NCI-H1694 (cell line): ENCODE measurements at places on chromosomes 5 and 9.

DNA sequence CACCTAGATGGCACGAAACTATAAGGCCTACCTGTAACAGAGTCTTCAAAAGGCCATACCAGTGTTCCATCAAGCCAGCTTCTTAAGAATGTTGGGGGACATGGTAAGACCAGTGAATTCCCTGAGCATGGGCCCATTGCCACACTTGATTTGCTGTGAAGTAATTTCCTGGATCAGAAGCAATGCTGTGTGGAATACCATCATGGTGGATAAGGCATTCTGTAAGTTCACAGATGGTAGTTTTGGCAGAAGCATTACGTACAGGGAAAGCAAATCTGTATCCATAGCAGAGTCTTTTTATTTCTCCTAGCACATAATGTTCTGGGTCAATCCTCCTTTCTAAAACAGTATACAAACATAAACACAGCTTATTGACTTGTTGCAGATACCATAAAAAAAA lies 89.1 kb upstream of the MAST4 start:
- DNase-seq, result no peak

DNA sequence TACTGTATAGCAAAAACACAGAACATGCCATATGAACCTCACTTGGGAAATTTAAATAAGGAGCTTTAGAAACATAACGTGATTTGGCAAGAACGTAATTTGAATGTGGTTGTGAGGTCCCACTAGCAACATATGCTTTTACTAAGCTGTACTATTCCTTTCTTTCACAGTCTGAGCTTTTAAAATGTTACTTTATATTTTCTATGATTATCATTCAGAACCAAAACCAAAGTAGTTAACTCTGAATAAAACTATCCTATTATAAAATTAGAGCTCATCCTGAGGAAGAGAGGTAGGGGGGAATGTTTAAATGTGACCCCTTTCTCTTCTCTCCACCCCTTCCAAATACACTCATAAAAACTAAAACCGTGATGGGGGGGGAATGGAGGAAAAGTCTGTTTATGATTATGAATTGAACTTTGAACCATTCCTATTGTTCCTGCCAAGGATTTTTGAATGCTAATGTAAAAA lies 435.7 kb downstream of the NFIB start:
- DNase-seq, result no peak

DNA sequence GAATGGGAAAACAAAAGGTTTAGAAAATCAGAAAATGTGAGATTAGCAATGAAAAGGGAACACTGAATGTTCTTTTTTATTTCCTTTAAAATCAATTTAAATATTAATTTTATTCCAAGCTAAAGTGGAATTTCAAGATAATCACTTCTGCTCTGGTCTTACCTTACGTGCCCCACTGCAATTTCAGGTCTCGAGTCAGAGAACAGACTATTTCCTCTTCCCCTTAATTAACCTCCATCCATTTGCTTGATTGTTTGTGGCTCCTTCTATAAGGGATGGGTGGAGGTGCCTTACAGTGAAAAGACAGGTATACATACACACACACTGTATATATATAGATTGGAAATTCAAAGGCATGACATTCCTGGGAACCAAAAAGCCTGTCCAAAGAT lies 137.1 kb downstream of the SUSD1 start:
- DNase-seq, result no peak

DNA sequence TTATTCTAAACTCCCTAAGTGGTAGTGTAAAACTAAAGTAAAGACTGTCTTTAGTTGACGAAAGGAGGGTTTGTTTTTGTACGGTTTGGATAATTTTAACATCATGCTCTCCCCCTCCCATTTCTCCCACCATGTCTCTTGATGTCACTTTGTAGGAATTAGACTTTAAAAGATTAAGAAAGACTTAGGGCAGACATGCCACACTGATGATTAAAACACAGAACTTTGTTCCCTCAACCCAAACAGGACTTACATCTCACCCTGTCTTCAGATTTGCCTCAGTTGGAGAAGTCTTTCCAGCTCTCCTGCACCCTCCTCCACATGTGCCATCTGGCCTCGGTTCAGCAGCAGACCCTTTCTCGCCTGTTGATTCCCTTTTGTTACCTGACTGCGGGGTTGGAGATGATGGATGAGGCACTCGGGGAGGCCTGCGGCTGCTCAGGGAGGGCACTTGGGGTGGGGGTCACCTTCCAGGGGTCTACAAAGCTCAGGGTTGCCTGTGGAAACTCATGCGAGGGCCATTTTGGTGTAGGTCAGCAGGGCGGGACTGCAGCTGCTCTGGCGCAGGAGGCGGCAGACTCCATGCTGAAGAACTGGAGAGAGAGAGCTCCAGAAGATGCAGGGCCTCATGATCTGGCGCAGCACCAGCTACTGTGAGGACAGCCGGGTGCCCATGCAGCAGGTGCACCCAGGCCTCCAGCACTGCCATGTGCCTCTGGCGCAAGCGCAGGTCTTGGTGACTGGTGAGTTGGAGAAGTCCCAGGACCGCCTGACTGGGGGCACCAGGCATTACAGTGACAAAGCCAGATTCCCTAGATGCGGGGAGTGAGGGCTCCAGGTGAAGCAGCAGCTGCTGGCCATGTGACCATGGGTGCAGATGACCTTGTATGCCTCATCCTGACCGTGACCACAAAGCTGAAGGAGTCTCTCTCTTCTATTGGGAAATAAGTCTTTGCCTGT lies 24.5 kb upstream of the EXOC3 start:
- DNase-seq, result no peak

GRCh38 chr9:100848726-100849125 lies 179.8 kb upstream of the PLPPR1 start:
- DNase-seq, result no peak

- DNase-seq, result no peak
Measured at GRCh38 chr5:145471026-145471425, 364.1 kb downstream of the PRELID2 start.

- DNase-seq, result no peak
Measured at GRCh38 chr5:146082798-146083197, 22.6 kb downstream of the PLAC8L1 start.

DNA sequence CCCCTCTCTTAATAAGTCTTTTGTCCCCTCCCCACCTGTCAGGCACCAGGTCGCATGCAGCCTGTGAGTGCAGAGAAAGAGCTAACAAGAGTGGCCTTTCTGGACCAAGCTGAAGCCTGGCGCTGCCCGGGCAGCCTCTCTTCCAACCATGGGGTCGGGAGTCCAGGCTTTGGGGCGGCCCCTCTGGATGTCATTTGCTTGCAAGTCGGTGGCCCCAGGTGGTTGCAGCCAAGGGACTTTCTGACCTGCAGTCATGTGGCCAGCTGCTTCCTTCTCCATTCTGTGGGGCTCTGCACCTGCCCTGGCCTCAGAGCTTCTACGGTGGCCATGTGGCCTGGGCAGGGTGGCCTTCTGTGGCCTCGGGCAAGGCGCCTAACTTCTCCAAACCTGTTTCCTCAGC lies 159.7 kb downstream of the DAB2IP start:
- no peak for DNase-seq
